Femur (tissue), 1 donor: ENCODE measurements at places on chromosomes 3 and 15.
A peak's percentile ranks its signal among the peaks of the same experiment; 100 is the strongest.

DNA sequence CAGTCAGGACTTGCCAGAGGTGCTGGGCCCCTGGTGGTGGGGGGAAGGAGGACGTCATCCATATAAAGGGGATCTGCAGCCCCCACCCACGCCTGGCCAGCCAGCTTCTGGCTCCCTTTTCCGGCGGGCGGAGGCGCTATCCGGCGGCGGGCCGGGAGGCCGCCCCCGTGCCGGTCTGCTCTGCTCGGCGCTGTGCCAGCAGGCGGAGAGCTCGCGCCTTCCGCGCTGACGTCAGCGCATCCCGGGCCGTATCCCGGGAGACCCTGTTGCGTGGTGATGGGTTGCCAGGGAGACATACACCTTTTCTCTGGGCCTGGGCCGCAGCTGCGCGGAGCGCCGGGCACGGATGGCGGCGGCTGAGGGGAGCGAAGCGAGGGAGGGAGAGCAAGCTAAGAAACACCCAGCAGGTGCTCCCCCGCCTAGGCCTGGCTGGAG is 1.1 kb downstream of the FAM131A start:
- peak; percentile 92 for DNase-seq

- no peak for DNase-seq
These were observed 524 bp downstream of the MRPS11 start for GRCh38 chr15:88467935-88468528.

DNA sequence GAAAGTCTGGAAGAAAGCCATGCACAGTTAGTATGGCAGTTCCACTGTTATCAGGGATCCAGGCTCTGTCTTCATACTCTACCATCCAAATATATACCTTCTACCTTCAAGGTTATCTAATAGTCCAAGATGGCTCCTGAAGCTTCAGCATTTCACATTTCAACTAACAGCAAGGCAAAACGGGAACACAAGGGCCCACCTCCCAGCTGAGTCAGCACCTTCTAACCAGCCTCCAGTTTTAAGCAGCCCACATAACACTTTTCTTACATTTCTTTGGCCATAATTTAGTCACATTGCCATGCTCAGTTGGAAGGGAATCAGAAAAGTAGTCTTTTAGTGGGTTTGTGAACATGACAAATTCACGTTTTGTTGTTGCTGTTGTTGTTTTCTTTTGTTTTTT is 15.4 kb upstream of the MSL2 start:
- DNase-seq, result no peak

DNA sequence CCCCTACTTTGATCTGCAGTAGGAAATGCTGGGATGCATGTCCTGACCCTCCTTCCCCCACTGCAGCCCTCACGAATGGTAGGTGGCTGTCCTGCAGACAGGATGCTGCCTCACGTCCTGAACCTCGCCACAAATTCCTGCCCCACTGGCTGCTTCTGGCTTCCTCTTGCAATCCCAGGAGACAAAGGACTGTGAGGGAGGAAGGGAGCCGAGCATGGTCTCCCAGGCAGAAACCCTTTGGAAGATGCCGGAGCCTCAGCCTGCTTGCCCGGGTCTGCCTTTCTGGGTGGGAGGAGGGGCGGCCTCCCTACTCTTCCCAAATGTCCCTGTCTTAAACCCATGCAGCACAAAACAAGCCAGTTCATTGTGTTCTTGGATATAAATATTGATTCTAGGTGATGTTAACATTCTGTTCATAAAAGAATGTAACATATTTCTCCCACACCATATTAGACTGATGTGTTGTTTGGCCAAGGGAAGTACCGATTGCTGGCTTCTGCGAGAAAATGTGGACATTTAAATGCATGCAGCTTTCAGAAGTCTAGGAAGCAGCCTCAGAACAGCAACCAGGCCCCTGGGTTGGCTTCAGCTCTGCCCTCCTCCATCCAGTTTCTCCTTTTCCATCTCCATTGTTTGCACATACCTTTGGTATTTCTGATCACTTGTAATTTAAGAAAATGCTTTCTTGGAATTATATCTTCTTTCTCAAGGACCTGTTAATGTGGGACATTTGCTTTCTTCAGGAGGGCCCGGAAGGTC is 75.3 kb downstream of the HMG20A start:
- DNase-seq, result peak; percentile 59

DNA sequence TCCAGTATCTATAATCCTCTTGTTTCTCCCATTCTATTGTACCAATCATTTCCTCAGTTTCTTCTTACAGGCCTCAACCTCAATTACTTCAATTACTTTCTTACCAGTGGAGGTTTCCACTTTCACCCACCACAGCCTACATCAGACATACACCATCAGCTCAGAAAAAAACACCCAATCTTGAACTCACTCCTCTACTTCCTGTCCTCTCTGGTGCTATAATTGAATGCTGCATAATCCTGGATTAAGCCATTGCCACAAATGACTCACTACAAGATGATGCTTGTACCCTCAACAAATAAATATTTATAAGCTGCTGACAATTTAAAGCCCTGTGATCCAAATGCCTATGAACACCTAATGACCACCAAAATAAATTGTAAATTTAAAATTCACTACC is 18.5 kb downstream of the RYK start:
- no peak for DNase-seq

- no peak for DNase-seq
These were observed 12.2 kb downstream of the RBSN start for GRCh38 chr3:15086699-15087098.

GRCh38 chr3:157374933-157375332 is 61.7 kb upstream of the PTX3 start:
- DNase-seq, result no peak

DNA sequence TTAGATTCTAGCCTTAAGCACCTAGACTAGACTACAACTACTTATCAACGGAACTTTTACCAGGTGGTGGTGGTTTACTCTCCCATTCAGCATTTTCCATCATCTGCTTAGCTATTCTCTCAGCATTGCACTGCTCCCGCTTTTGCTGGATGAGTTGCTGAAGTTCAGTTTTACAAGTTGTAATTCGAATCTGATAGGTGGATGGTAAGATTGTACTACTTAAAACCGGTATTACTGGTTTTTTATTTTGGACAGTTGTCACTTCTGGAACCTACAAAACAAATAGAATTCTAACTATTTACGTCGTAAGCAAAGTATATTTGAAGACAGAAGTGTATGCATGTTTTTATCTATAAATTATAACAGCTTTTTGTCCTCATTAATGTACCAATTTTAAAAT is 41.1 kb downstream of the PIK3R4 start:
- DNase-seq, result no peak
